Activated CD4-positive, alpha-beta T cell treated with anti-CD3 and anti-CD28 coated beads for 36 hours (primary cell): ENCODE measurements at places on chromosomes 2 and 18. TPM values are rescaled to one million over a fixed set of nuclear protein-coding genes. Genes with fewer than 3 reads are reported as not detected.

Gene NYAP2
- not detected for total RNA-seq

Gene ST8SIA5
- total RNA-seq = not detected

Gene STON1
- total RNA-seq = 0.97 TPM

Gene REEP1
- total RNA-seq = 0.19 TPM

Gene CD207
- not detected for total RNA-seq

Gene DRC1
- not detected for total RNA-seq

Gene ELMOD3
- total RNA-seq = 12.9 TPM

Gene CPO
- total RNA-seq = not detected

Gene B3GNT7
- total RNA-seq = not detected

Gene PSMA8
- total RNA-seq = 1.4 TPM

Gene GDF7
- 0.02 TPM for total RNA-seq

Gene PHOSPHO2
- total RNA-seq = 3.5 TPM

Gene FBXO36
- 1.5 TPM for total RNA-seq

Gene SERPINB7
- total RNA-seq = not detected

Gene SLC9A4
- 0.11 TPM for total RNA-seq

Gene HOXD8
- not detected for total RNA-seq

Gene PDCD1
- 33.2 TPM for total RNA-seq

Gene LINC00305
- not detected for total RNA-seq

Gene UPP2
- not detected for total RNA-seq

Gene SLC38A11
- total RNA-seq = not detected

Gene IER3IP1
- 11.5 TPM for total RNA-seq

Gene FSHR
- not detected for total RNA-seq

Gene COLEC11
- total RNA-seq = 0.37 TPM

Gene ACMSD
- total RNA-seq = not detected

Gene ERMN
- 1.0 TPM for total RNA-seq

Gene XDH
- total RNA-seq = 0.11 TPM

Gene ZNF892
- total RNA-seq = 3.2 TPM

Gene PLB1
- total RNA-seq = 1.1 TPM

Gene UGT1A9
- total RNA-seq = not detected

Gene EGR4
- total RNA-seq = 0.41 TPM

Gene GATA6
- total RNA-seq = not detected

Gene DPP10
- not detected for total RNA-seq

Gene RAB3GAP1
- 34.5 TPM for total RNA-seq

Gene SERPINB10
- not detected for total RNA-seq

Gene GAREM1
- not detected for total RNA-seq

Gene KANSL1L
- total RNA-seq = 6.0 TPM

Gene ZAP70
- total RNA-seq = 156 TPM

Gene EPHA4
- 5.9 TPM for total RNA-seq
